ENCODE measurements at places on chromosomes 1 and 21.

- no peak for DNase-seq
Measured at GRCh38 chr21:31012133-31013089, 25.9 kb downstream of the KRTAP19-8 start.

DNA sequence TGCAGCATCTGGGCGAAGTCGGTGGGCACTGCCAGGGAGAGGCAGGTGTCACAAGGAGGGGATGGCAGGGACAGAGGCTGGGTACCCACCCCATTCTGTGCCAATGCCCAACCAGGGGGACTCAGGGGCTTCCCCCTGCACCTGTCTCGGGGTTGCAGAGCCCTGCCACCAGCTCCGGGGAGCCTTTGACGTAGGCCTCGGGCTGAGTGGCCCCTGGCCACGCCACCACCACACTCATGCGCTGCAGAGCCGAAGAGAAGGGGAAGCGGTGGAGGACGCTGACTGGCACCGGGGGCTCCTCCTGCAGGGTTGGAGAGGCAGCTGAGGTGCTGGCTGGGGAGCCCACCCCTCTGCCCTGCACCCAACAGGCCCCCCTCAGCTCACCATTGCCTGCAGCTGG lies 11.7 kb upstream of the MFAP2 start:
- no peak for DNase-seq

- DNase-seq: no peak
Measured at GRCh38 chr1:245687152-245687635, 532.4 kb downstream of the KIF26B start.

DNA sequence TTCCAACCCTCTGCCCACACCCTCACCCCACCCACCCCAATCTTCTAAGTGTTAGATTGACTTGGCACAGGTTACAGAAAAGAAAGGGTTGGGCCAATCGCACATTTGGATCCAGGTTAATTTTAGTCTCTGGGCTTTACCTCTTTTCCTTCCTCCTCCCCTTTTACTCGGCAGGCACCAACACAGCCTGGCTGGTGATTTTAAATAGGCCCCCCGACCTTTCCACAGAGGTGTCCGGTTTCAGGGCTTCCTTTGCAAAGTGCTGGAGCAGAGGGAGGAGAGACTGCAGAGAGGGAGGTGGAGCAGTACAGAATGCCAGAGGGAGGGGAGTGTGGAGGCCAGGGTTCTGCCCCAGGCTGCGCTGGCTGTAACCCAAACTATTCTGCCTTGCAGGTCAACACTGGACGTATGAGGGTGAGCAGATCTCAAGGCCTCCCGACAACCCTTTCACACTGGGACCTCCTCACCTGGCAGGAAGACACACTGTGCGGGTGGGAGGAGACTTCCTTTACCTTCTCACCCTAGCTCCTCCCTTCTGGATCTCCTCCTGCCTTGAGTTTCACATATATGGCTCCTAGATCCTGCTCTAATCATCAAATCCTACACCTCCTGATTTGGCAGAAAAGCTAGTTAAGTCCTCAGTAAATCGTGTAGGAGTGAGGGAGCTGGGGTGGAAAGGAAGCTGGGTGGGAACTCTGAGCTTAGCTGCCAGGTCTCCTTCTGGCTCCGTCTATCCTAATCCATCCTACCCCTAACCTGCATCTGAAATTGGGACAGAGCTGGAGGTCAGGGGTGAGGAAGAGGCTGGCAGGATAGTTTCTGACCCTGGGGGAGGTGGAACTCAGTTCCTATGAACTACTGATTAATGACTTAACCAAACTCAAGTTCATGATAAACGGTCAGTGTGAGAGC lies 2.4 kb downstream of the CA14 start:
- DNase-seq: no peak
